ENCODE measurements at places on chromosomes 2 and 18.

GRCh38 chr18:3931013-3931315 is 481.0 kb downstream of the TGIF1 start:
- DNase-seq, result no peak

GRCh38 chr18:7482342-7482741 is 84.8 kb upstream of the PTPRM start:
- no peak for DNase-seq

- DNase-seq, result no peak
Observed at GRCh38 chr2:102030855-102031527, 39.2 kb downstream of the IL1R2 start.

DNA sequence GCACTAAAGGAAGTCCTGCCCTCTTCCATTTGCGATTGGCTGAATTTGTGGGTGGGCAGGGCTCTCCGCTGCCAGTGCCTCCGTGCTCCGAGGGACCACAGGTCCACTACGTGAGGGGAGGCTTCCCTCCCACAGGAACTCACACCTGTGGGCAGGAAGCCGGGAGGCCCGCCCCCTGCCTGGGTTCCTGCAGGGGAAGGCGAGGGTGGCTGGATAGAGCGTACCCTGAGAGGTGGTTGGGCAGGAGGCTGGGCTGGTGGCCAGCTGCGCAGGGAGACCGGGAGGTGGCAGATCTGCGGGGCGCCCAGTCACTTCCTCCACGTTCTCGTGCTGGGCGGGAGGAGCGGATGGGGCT is 47.0 kb upstream of the PTH2R start:
- no peak for DNase-seq

GRCh38 chr18:58447402-58448095 is 181.3 kb downstream of the ALPK2 start:
- DNase-seq, result no peak

DNA sequence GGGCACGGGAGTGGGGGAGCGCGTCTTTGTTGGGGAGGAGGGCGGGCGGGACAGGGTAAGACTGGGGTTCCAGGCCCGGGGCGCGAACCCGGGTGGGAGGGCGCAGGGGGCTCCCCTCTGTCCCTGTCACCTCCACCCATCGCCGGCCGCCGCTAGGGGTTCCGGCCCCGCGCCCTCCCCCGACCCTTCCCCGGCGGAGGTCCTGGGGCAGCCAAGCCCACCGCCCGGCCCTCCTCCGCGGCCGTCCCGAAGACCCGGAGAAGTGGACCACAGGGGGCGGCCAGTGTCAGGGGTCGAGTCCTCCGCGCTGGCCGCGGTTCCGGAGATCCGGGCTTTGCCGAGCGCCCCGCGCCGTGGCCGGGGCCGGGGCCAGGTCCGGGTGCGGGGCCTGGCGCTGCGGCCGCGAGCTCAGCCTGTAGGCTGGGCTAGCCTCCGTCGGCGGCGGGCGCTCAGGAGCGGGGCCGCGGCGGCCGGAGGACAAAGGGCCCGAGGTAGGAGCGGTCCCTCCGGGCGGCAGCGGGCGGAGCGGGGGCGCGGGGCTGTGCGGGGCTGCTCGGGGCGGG is 16.6 kb upstream of the E2F6 start:
- DNase-seq, result no peak

- no peak for DNase-seq
Observed at GRCh38 chr18:46051731-46052461, 20.2 kb downstream of the PSTPIP2 start.

- no peak for DNase-seq
Observed at GRCh38 chr2:43631618-43632317, 5.3 kb upstream of the PLEKHH2 start.

DNA sequence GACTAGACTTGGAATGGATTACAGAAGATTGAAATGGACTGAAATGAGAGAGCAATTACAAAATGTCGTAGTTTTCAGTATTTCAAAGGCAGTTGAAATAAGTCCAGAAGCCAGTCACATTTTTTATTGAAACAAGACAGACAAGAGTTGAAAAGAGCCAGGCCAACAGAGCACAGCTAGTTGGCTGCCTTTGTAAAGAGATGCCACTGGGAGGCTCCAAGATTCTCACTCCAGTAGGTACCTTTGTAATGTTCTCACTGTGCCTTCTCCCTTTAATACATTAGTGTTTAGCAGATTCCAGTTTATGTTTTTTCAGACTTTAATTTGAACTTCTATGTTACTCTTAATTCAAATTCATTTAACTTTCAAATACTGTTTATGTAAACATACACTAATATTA is 234.8 kb downstream of the DSEL start:
- no peak for DNase-seq

DNA sequence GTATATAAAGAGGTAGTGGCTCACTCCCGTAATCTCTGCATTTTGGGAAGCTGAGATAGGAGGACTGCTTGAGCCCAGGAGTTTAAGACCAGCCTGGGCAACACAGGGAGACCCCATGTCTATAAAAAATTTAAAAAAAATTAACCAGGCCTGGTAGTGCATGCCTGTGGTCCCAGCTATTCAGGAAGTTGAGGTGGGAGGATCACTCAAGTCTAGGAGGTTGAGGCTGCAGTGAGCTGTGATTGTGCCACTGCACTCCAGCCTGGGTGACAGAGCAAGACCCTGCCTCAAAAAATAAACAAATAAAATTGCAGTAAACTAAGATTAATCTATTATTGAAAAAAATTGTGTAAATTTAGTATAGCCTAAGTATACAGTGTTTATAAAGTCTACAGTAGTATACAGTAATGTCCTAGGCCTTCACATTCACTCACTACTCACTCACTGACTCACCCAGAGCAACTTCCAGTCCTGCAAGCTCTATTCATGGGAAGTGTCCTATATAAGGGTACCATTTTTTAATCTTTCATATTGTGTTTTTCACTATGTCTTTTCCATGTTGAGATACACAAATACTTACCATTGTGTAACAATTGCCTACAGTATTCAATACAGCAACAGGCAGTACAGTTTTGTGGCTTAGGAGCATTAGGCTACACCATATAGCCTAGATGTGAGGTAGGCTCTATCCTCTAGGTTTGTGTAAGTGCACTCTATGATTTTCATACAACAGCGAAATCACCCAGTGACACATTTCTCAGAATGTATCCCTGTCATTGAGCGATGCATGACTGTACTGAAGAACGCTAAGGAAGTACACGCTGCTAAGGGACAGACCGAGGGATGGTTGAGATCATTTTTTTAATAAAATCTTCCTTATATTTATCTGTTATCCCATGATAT is 10.4 kb upstream of the MAP4K3 start:
- DNase-seq, result no peak

- no peak for DNase-seq
Observed at GRCh38 chr18:61609131-61609530, 275.9 kb downstream of the CDH20 start.

GRCh38 chr2:232544674-232545073 is 5.2 kb downstream of the CHRNG start:
- DNase-seq, result no peak

DNA sequence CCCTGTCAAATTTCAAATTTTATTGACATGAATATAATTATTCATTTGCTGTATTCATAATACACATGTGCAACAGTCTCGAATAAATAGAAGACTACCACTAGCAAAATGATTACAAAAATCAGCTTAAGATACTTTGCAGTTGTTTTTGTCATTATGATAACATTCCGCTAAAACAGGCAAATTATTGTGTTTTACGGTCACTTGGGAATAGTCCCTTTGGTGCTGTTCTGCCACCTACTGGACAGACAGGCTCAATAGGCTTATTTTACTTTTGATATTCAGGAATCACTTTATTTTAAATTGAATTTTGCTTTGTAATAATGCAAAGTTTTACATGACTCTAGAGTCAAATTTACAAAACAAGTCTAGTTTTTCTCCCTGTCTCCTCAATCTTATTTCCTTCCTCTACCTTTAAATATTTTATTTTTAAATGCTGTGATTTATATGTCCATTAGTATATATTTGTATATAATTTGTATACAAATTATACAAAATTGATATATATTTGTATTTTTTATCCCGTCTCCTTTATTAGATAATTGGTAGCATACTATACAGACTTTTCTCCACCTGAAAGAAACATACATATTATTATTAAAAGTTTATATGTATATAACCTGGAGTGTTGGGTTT is 456.3 kb downstream of the DLGAP1 start:
- DNase-seq, result no peak

- no peak for DNase-seq
Observed at GRCh38 chr18:22250591-22250996, 81.2 kb downstream of the GATA6 start.

DNA sequence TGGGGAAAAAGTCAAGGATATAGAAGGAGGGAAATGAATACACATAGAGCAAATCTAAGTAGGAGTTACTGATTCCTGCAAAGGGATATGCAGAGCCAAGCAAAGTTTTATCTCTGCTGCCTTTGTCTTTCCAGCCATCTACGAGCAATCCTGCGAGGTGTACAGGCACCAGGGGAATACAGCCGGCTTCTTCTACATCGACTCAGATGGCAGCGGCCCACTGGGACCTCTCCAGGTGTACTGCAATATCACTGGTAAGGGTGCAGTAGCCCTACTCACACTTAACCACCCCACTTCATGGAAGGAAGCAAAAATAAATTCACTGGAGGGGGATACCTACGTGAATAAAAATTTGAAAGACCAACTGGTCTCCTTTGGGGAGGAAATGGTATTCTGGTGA is 584.6 kb downstream of the CNTNAP5 start:
- DNase-seq, result no peak

DNA sequence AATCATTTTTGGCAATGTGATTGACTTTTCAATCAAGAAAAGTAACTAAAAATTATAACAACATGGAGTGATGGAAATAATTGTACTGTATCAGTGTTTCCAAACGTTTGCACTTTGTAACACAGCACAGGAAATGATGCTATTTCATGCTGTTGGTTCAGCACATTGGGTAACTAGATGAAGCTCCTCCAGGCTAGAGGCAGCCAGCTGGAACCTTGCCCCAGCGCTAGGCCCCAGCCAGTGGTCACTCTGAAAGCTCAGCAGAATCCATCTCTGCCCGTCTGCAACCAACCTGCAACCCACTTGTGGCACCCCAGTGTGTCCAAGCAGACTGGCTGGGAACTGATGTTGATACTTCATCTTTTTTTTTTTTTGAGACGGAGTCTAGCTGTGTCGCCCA is 15.3 kb downstream of the UNC50 start:
- no peak for DNase-seq

GRCh38 chr18:56638232-56639103 is at the start of gene TXNL1:
Gene TXNL1, minus strand, starts transcription at chr18:56638592. Its CDS starts 152 bp downstream, at chr18:56638440.
- peak; percentile 93 for DNase-seq

DNA sequence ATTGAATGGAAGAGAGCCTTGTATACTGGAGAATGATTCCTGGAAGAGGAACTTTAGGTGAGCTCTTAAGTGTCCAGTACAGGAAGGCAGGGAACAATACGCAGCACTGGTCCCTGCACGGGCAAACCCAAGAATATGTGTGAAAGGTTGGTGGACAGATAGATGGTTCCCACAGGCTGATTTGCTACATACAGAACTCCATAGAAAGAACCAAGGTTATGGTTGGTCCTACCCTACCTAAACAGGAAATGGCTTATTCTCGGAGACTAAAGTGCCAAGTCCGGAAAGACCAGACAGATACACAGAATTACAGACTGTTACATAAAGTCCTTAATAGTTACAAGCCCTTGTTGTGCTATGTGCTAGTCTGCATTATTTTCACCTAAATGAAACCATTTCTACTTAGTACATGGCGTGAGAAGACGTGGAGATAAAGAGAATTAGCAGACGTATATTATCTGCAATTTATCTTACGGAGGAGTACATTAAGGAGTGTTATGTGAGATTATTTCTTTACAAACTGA is 1.2 kb downstream of the REV1 start:
- DNase-seq, result no peak

DNA sequence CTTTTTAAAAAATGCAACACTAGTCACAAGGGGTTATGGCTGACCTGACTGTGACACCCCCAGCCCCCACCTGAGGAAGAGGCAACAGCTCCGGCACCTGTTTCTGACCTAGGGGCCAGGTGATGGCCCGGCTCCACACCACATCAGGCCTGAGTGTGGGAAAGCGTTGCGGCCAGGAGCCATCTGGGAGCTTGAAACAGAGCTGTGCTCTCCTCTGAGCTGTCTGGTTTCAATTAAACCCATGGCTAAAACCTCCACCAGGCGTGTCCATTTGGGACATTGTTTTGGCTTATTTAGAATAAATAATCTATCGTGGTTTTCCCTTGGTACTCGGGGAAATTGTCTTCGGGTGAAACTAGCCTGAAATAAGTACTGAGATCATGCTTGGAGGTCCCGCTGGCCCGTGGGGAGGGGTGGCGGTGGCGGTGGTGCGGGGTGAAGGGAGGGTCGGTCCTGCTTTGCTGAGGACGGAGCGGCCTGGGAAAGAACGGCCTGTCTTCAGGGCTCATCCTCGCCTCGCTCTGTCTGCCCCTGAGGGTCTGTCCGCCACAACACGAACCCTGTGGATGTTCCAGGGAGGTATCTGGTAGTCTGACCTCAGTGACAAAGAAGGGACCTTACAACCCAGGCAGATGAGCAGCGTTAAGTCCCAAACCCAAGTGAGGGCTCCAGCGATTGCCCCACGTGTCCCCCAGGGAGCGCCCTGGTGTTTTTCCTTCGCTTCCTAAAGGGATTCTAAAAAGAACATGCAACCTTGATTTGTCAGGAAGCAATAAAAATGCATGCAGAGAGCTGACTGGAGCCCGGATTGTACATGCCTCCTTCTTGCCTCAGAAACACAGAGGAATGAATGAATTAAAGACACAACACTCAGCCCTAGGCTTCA is 58.7 kb downstream of the IL1RL2 start:
- DNase-seq, result no peak

DNA sequence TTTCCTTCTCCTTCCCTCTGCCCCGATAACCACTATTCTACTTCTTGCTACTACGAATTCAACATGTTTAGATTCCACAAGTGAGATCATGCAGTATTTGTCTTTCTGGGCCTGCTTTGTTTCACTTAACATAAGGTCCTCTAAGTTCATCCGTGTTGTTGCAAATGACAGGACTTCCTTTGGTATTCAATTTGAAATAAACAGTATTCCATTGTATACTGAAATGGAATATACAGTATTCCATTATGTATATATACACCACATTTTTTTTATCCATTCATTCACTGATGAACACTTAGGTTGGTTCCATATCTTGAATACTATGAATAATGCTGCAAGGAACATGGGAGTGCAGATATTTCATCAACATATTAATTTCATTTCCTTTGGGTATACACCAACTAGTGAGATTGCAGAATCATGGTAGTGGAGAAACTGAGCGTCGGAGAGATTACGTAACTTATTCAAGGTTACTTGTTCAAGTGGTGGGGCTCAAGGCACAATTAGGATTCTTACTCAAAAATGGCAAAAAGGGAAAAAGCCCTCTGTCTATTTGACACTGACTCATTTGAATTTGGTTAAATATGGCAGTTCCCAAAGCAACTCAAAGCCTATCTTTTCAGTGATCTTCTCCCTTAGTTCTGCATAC is 85.1 kb downstream of the CHN1 start:
- no peak for DNase-seq

GRCh38 chr2:241279413-241279812 is 36.1 kb downstream of the HDLBP start:
- DNase-seq, result no peak

- DNase-seq, result no peak
Observed at GRCh38 chr2:64021578-64021977, 2.4 kb upstream of the VPS54 start.
